Stimulated activated CD8-positive, alpha-beta memory T cell treated with anti-CD3 and anti-CD28 coated beads, Interleukin-7, amount 100 ng/mL, for 1 hour (primary cell): ENCODE measurements at places on chromosomes 5 and 9.

DNA sequence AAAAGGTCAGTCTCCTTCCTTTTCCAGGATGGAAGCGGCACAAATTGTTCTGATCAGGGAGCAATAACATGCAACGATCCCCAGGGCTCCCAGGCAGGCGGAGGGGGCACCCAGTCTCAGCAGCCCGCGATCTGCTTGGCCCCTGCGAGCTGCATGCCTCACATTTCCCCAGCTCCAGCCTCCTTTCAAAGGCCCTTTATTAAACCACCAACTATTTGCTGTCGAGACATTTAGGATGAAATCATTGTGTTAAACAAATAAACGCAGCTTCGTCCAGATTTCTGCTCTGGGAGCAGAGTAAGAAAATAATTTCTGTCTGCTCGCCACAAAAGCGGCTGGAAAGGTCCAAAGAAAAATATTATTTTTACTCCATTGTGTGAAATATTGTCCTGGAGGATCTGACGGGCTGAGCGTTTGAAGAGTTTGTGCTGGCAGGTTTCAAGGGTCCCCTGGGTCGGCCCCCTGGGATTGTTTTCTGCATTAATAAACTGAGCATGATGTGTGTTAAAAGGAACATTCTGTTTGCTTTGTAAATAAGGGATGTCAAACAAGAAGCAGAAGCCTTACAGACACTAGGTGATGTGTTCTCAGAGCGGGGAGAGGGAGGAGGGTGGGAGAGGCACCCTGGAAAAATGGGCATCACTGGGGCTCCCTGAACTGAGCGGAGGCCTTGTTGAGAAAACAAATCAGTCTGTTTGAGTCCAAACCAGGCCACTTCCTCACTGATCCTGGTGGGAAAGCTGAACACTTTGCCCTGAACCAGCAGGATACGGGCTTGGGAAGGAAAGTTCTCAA, 110.1 kb downstream of the FOXD1 start:
- DNase-seq, result no peak

GRCh38 chr9:136634904-136635303, 27.8 kb upstream of the EGFL7 start:
- DNase-seq, result no peak

DNA sequence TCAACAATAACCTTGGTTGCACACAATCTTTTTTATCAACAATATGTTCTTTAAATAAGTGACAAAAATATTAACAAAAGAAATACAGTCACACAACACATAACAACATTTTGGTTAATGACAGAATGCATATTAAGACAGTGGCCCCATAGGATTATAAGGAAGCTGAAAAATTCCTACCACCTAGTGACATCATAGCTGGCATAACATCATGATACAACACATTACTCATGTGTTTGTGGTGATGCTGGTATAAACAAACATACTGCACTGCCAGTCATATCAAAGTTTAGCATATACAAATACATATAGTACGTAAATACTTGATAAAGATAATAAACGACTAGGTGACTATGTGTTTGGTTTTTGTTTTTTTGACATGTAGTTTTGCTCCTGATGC, 344.8 kb upstream of the POU5F2 start:
- no peak for DNase-seq

- no peak for DNase-seq
Measured at GRCh38 chr5:15376088-15376487, 123.9 kb upstream of the FBXL7 start.

GRCh38 chr9:136726631-136727191, 14.3 kb downstream of the DIPK1B start:
- no peak for DNase-seq

DNA sequence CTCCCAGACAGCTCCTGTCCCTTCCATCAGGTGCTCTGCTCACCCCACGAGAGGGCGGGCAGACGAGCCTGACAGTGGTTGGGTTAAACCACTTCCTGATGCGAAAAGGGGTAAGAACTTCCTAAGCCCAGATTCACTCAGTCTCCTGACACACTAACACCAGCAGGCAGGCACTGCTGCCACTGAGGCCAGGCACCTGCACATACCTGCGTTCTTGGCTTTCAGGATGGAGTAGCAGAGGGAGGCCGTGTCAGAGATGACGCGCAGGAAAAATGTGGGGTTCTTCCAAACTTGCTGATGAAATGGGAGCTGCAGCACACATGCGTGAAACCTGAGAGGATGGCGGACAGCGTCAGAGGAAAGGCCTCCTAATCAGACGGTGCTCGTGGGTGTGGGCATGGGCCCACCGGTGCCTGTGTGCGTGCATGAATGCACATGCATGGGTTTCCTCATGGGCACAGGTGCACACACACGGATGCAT, 29.9 kb downstream of the SLC6A18 start:
- DNase-seq, result peak; percentile 9

DNA sequence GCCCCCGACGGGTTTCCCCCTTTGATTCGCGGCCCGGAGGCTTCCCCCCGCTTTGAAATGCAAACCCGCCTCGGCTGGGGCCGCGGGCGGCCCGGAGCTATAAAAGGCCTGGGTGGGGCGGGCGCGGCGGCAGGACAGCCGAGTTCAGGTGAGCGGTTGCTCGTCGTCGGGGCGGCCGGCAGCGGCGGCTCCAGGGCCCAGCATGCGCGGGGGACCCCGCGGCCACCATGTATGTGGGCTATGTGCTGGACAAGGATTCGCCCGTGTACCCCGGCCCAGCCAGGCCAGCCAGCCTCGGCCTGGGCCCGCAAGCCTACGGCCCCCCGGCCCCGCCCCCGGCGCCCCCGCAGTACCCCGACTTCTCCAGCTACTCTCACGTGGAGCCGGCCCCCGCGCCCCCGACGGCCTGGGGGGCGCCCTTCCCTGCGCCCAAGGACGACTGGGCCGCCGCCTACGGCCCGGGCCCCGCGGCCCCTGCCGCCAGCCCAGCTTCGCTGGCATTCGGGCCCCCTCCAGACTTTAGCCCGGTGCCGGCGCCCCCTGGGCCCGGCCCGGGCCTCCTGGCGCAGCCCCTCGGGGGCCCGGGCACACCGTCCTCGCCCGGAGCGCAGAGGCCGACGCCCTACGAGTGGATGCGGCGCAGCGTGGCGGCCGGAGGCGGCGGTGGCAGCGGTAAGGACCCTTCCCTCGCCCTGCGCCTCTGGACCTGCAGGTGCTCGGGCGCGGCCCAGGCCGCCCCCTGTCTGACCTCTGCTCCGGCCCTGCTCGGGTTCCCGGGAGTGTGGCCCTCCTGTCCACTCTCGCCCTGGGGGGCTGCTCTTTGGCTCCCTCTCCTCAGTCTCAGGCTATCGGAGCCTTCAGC, at the start of gene CDX1:
CDX1 (plus strand) TSS at position 129 of the 862 bp plus-strand sequence; CDS start at position 228, 99 bp downstream.
- no peak for DNase-seq

- DNase-seq, result no peak
Measured at GRCh38 chr9:21605489-21605931, 123.4 kb upstream of the IFNE start.

GRCh38 chr5:151208481-151208914, 15.4 kb downstream of the CCDC69 start:
- no peak for DNase-seq

DNA sequence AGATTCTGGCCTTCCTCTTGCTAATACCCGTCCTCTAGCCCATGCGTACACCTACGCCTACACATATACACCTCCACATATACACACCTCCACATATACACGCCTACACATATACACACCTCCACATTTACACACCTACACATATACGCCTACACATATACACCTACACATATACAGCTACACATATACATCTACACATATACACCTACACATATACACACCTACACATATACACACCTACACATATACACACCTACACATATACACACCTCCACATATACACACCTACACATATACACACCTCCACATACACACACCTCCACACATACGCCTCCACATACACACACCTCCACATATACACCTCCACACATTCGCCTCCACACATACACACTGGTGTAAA, 27.2 kb downstream of the AK3 start:
- no peak for DNase-seq

- no peak for DNase-seq
Measured at GRCh38 chr9:71446106-71446472, 322.2 kb downstream of the CEMIP2 start.

GRCh38 chr5:99379187-99379586, 450.4 kb upstream of the CHD1 start:
- DNase-seq, result no peak

GRCh38 chr5:140988100-140988499, 21.8 kb downstream of the PCDHAC2 start:
- DNase-seq, result no peak

DNA sequence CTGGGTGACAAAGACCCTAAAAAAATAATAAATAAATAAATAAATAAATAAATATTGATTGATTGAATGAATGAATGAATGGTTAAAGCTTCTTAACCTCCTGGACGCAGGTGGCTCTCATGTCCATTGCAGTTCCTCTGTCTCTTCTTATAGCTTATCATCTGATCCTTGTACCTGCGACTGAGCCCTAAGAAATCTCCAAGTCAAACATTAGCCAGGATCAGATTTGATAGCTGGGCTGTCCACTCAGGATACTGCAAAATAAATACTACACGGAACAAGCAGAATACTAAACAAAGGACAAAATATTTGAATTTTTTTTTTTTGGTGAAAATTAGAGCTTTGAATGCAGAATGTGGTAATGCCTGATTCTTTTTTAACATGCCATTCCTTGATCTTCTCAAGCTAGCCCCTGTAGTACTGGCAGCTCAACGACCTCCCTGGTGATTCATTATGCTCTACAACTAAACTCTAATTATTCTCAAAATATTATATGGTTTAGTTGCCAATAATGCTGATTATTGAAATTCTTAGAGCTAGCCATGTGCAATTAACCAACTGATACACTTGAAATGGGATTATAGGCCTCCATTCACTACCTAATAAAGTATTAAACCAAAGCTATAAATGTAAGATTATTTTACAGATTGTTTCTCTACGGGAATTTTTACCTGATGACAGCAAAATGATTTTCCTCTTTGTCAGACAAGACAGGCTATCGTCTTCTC, 9.9 kb upstream of the TMEM245 start:
- DNase-seq, result no peak

- no peak for DNase-seq
Measured at GRCh38 chr9:129276486-129277230, 98.6 kb upstream of the IER5L start.

DNA sequence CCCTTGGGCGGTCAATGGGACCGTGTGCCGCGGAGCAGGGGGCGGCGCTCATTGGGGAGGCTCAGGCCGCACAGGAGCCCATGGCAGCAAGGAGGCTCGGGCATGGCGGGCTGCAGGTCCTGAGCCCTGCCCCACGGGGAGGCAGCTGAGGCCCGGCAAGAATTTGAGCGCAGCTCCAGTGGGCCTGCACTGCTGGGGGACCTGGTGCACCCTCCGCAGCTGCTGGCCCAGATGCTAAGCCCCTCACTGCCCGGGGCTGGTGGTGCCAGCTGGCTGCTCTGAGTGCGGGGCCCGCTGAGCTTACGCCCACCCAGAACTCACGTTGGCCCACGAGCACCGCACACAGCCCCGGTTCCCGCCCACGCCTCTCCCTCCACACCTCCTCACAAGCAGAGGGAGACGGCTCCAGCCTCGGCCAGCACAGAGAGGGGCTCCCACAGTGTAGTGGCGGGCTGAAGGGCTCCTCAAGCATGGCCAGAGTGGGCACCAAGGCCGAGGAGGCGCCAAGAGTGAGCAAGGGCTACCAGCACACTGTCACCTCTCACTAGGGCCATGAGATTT, 141.1 kb upstream of the OR13F1 start:
- DNase-seq, result no peak

DNA sequence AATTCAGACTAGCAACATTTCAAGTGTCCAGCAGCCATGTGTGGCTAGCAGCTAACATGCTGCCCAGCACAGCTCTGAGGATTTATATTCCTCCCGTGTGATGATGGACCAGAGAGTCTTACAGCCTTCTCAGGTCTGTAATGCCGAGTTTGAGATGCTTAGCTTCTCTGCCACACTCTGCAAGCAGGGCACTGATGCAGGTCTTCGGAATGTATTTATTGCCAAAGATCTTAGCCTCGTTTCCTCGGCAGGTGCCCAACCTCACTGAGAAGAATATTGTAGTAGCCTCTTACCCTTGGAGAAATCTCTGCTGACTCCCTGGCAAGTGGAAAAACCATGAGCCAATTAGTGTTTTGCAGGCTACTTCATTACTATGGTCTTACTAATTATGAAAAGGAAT, 3.7 kb upstream of the RAI14 start:
- DNase-seq, result no peak

- DNase-seq, result no peak
Measured at GRCh38 chr5:36573438-36573837, 33.0 kb upstream of the SLC1A3 start.

GRCh38 chr9:37549527-37549926, 26.7 kb downstream of the FBXO10 start:
- no peak for DNase-seq

- no peak for DNase-seq
Measured at GRCh38 chr9:23603311-23603710, 222.7 kb downstream of the ELAVL2 start.

- no peak for DNase-seq
Measured at GRCh38 chr5:31768046-31768445, 129.1 kb downstream of the PDZD2 start.

- no peak for DNase-seq
Measured at GRCh38 chr9:108904161-108904560, 29.8 kb downstream of the ELP1 start.

DNA sequence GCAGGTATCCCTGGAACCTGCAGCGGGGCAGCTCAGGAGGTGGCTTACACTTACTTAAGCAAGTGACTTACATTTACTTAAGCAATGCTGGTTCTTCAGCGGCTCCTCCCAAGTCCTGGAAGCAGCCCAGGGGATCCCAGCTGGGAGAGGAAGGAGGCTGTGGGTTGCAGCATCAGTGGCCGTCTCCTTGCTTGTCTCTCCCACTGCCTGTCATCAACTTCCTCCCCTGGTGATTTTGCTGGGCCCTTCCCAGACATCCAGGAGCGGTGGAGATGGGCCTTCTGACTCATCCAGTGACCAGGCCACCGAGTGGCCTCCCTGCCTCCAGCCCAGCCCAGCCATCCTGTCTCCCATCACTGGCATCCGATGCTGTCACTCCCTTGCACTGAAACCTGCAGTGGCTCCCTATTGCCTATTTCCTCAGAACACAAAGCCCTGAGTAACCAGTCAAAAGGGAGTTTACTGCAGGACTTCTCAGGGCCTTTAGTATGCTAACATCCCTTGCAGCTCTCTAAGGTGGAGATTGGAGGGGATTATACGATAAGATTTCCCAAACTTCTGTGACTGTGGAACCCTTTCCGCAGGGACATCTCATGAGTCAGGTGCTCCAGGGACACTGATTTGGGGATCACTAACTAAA, 155.9 kb upstream of the PHYKPL start:
- DNase-seq, result no peak

DNA sequence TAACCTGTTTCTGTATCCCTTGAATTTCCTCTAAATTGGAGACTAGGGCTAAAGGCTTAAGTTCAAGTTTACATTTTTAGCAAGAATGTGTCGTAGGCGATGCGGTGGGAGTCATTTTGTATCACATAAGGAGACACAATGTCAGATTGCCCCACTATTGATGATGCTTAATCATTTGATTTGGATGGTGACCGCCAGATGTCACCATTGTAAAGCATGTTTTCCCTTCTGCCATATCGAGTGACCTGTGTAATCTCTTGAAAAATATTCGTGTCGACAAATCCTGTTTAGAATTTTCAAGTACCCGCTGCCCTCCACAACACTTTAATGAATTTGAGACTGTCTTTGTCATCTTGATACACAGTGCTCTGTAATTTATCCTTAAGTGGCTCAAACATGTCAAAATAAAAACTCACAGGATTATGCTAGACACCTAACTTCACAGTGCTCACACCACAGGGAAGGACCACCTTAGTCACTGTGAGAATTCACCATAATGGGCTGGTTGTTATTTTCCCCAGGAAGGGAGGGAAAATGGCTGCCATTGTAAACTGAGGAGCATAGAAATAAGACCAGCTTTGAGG, 34.5 kb upstream of the SLC46A2 start:
- DNase-seq, result no peak
